ENCODE measurements at places on chromosomes 13 and 19. TPM values are rescaled to one million over a fixed set of nuclear protein-coding genes. Genes with fewer than 3 reads are reported as not detected.

DNA sequence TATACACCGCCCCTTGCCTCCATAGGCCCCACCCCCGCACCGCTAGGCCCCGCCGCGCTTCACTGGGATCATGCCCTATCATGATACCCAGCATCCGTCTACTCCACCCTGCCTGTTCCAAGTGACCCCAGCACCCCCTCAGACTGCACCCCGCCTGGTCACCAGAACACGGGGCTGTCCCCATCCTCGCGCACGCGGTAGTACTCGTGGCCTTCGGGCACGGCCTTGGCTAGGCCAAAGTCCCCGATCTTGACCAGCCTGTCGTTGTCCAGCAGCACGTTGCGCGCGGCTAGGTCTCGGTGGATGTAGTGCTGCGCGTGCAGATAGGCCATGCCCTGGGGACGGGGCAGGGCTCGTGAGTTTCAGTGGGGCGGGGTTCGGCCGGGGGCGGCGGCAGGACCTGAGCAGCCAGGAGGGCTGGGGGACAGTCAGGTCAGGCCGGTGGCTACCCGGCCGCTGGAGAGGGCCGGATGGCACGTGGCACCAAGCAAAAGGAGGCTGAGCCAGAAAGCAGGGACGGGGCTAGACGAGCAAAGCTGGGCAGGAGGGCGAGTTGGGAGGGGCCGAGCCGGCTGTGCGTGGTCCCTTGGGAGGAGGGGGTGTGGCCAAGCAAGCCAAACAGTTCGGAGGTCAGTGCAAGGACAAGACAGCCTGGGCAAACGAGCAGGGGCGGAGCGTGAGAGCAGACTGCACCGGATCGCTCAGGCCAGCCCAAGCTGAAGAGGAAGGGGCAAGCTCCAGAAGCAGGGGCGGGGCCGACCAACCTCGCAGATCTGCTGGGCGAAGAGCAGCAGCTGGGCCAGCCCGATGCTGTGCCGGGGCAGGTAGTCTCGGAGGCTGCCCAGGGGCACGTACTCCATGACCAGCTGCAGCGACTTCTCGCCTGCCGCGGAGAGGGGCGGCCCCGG is 13.6 kb upstream of the ICAM3 start:
- peaks cover 12% of the 10 kb centered on the region for H3K36me3 ChIP-seq
- no peaks in the 10 kb centered on the region for H3K27me3 ChIP-seq
- no peak overlapping the region for H3K4me3 ChIP-seq
- H3K4me1 ChIP-seq: peaks cover 10% of the 10 kb centered on the region
- DNase-seq: peak; percentile 94

The GJA3 gene
- total RNA-seq: 0.29 TPM

The PNMA8A gene
- 24.6 TPM for total RNA-seq

The MYO1F gene
- 6.8 TPM for total RNA-seq

The CEBPA gene
- 16.2 TPM for total RNA-seq

The ERICH6B gene
- total RNA-seq: not detected
